ENCODE measurements at places on chromosomes 6 and 20.
A peak's percentile ranks its signal among the peaks of the same experiment; 100 is the strongest.

GRCh38 chr6:72653026-72653425 lies 31.2 kb downstream of the KCNQ5 start:
- no peak for DNase-seq

- no peak for DNase-seq
Observed at GRCh38 chr20:64205611-64206026, 41.4 kb downstream of the MYT1 start.

GRCh38 chr6:21309807-21310221 lies 283.7 kb upstream of the SOX4 start:
- DNase-seq, result no peak

DNA sequence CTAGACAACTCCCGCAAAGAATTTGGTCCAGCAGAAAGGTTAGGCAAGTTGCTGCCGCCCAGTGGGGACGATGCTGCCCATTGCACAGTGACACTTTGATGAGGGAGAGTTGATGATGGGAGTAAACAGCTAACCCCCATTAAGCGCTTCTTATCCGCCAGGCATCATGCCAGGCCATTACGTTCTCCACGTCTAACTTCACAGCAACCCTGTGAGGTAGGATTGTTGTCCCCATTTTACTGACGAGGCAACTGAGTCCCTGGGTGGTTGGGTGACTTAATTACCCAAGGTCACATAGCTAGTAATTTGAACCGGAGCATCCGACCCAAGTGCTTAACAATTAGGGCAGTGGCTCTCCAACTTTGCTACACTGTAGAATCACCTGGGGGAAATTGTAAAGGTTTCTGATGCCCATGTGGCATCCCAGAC lies 738 bp downstream of the RALGAPB start:
- DNase-seq, result no peak

DNA sequence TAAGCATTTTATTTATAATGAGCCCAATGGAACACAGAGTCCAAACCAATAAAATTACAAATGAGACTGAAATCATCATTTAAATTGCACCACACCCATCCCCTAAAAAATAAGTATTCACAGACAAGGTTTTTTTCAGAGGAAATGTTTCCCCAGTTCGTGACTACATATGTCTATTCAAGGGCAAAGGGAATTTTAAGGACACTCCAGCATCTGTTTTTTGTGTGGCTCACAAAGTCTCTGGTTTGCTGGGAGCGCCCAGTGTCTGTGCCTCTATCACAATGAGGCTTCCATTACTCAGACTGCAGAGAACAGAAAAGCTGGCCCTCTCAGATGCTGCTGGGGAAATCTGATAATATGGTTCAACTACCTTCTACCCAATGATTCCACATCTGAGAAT lies 16.0 kb downstream of the TBX18 start:
- no peak for DNase-seq

DNA sequence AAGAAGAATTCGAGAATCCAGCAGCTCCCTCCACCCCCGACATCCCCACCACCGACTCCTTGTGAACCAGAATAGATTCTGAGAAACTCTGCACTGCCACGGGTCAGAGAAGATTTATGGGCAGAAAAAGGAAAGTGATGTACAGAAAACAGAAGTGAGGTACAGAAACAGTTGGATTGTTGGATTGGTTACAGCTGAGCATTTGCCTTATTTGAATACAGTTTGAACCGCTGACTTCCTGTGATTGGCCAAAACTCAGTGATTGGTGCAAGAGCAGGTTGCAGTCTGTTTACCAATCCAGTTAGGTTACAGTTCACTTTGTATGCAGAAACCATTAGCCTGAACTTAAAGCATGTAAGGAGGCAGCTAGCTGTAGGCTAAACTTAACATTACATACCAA lies 131.2 kb upstream of the HDDC2 start:
- DNase-seq, result no peak

- DNase-seq, result no peak
Observed at GRCh38 chr6:135990439-135990838, 138.9 kb downstream of the PDE7B start.

GRCh38 chr20:41054070-41054846 lies 25.6 kb downstream of the TOP1 start:
- DNase-seq, result no peak

DNA sequence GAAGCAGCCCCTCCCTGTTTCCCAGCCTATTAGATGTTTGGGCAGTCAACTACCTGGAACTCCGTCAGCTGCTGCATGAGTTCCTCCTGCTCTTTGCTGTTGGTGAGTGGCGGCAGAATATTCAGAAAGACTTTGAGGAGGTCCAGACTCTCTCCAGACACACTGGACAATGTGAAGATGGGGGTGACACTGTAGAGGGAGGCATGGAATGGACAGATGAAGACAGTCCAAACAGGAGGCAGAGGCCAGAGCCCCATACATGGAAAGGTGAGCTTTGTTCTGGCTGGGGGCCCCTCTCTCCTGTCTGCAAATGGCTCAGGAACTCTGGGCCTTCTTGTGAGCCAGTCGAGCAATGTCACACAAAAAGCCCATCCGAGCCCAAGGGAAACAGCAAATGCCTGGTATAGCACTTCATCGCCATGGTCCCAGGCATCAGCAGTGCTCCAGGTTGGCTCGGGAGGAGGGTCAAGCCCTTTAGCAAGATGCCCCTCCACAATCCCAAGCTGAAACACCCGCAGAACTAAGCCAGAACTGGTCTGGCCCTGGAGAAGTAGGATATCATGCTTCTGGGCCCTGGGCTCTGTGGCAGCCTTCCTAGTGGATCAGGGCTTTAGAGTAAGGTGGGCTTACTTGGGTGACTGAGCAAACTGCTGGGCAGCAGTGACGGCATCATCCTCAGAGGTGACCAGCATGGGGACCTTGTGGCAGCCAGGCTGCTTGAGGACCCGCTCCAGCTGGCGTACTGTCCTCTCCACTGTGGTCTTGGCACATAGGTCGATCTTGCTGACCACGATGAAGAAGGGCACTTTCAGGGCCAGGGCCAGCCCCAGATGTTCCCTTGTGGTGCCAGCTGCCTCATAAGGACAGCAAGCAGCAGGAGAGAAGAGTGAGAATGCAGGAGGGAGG lies 4.9 kb downstream of the GTPBP2 start:
- no peak for DNase-seq

DNA sequence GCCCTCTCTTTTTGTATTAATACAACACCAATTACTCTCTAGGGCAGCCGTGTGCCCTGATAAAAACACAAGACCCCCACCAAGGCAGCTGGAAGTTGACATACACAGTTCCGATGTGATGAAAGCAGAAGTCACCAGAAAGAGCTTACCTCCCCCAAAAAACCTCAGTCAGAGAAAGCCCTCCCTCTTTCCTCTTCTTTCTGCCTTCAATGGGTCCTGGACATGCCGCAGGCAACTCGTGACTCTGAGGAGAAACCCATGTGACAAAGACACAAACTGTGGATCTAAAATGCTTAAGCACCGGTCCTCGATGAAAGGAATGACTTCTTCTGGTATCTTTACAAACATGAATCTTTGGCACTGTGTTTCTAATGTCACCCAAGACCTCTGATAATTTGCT lies 117.7 kb upstream of the CCDC28A start:
- no peak for DNase-seq

DNA sequence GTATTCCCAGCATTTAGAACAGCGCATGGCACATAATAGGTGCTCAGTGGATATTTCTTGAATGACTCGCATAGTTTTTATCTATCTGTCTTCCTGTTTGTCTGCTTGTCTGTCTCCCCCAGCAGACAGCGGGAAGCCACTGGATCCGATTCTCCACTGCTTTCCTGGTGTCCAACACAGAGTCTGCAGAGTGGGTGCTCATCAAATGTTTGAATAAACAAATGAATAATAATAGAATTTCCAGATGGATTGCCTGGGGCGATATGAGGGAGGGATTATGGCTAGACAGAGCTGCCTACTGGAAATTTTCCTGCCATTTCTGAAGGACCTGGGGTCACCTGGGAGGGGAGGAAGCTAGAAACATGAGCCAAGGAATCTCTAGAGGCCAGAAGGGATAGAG lies 18.9 kb downstream of the CDH22 start:
- DNase-seq, result no peak

DNA sequence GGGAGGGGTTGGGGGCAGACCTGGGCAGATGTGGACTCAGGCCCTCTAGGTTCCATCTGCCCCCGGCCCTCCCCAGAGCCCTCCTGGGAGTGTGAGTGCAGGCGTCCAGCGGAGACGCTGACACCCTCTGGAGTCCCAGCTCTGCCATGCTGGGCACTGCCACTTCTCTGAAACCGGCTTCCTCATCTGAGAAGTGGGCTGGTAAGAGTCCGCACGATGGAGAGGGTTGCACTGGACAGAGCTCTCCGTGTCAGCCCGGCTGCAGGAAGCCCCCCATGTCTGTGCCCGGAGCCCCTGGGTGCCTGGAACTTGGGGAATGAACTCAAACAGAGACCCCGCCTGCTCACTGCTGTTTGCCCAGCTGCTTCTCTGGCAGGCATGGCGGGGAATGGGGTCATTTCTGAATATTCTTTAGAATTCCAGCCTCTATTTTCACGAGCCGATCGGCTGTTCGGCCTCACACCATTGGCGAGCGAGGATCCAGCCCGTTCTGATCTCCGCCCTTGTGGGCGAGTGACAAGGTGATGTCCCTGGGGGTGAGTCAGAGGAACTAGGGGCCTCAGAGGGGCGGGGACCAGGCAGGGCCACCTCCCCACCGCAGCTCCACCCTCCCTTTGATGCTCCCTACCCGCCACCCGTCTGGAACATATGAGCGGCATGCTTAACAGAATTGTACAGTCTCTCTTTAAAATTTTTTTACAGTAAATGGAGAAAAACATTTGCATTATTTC lies 47.8 kb upstream of the GATA5 start:
- DNase-seq, result peak; percentile 66

DNA sequence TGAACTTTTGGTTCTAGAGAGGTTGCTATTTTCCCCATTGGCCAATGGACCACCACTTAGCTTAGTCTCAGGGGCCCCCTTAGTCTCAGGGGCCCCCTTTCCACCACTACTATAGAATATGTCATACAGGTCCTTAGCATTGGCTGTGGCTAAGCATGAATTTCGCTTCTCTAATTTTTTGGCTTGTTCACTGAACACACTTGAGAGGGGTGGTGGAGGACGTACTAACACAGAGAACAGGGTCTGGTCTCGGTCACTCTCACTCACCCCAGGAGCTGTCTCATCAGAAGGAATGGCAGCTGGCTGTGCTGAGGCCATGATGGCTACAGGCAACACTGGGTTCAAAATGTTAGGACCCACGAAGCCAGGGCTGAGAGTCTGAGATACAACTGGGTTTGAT lies 30.3 kb downstream of the ZNF318 start:
- DNase-seq, result no peak

- no peak for DNase-seq
Observed at GRCh38 chr6:54697424-54697823, 149.1 kb upstream of the FAM83B start.

GRCh38 chr6:47103931-47104330 lies 61.8 kb upstream of the ADGRF1 start:
- no peak for DNase-seq

GRCh38 chr20:62298577-62299249 lies 4.1 kb upstream of the ADRM1 start:
- no peak for DNase-seq

GRCh38 chr20:38089500-38089899 lies 56.0 kb downstream of the RPRD1B start:
- no peak for DNase-seq

- DNase-seq, result peak; percentile 51
Observed at GRCh38 chr6:159720708-159721107, 6.6 kb upstream of the WTAP start.

DNA sequence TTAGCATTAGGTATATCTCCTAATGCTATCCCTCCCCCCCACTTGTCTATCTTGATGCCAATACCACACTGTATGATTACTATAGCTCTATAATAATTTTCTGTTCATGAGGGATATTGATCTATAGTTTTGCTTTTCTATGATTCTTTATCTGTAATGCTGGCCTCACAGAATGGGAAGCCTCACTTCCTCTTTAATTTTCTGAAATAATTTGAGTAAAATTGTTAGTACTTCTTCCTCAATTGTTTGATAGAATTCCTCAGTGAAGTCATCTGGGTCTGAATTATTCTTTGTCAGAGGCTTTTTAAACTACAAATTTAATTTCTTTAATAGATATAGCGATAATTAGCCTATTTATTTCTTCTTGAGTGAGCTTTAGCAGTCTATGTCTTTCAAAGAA lies 31.2 kb downstream of the SIRPD start:
- no peak for DNase-seq

- no peak for DNase-seq
Observed at GRCh38 chr6:83510791-83511190, 1.5 kb upstream of the PRSS35 start.

DNA sequence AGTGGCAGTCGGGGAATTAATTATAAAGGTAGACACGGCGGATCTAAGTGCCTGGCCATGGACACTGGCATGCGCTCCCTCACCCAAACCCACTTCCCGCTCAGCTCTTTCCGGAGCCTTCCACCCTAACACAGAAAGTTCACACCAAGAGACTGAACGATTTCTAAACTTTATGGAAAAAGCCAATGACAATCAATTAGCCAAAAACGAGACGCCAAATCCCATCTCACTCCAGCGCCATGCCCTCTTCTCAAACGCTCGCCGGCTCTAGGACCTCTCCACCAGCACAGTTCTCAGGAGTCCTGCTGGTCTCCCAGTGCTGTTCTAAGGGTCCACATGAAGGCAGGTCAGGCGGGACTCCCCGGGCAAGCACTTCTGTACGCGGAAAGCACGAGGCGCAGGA lies 641 bp downstream of the SF3B5 start:
- peak; percentile 6 for DNase-seq

GRCh38 chr20:53829724-53830521 lies 236.3 kb upstream of the ZNF217 start:
- DNase-seq, result no peak

GRCh38 chr6:50608421-50608820 lies 104.9 kb upstream of the TFAP2D start:
- DNase-seq, result no peak

DNA sequence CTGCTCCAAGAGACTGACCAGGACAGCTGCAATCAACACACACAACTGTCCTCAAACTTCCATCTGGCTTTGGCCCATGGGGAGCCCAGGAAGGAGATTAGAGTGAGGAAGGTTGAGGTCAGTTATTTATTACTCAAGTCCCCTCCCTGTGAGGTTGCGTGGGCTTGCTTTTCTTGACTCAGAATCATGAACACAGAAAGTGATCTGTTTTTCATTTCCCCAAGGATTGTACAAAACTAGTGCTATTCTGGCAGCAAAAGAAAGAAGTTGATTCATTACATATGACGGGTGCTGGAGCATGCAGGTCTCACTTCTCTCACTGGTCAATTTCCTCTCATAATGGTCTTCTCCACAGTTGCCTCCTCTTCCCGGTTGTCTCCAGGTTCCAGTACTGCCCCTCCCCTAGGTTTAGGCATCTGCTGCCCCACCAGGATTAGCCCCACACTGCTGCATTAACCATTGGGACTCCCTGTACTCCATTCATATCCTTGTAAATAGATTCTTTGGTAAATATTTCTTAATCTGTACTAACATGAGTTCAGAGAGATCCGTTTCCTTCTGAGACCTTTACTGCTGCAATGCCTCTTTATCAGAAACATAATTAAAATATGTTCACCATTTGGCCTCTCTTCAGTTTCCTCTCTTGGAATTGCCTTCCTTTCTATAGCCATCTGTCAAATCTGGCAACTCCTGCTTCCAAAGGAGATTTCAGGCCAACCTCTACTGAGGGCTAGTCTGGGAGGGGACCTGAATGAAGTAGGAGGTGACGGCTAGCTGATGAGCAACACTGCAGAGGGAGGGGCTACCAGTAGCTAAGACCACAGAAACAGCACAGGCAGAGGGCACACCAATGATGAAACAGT lies 888.8 kb downstream of the QKI start:
- no peak for DNase-seq

GRCh38 chr6:30787954-30788353 lies 43.6 kb upstream of the IER3 start:
- DNase-seq, result no peak

Measured in activated CD4-positive, alpha-beta T cell treated with anti-CD3 and anti-CD28 coated beads, Interleukin-2, Interleukin-6, amounts not matched to agents 100 ng/mL and 50 ng/mL, durations not matched to agents 16 hours and 8 hours (primary cell).